ENCODE measurements at places on chromosomes 12 and 14.
A peak's percentile ranks its signal among the peaks of the same experiment; 100 is the strongest.

DNA sequence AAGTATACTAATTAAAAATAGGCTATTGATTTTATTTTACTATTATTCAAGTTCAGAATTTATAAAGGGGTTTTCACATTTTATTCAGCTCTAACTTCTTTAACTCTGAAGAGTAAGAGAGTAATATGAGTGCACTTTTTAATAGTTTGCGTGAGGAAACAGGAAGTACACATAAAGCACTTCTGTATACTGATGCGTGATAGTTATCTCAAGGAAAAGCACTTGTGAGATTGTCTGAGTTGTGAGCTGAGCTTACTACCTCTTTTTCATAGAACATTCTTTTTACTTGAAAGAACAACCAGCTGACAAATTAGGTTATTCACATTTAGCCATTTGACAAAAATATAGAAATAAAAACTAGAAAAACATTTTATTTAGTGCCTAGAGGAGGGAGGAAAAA, 1.9 kb downstream of the RAD51AP1 start:
- no peak for DNase-seq

DNA sequence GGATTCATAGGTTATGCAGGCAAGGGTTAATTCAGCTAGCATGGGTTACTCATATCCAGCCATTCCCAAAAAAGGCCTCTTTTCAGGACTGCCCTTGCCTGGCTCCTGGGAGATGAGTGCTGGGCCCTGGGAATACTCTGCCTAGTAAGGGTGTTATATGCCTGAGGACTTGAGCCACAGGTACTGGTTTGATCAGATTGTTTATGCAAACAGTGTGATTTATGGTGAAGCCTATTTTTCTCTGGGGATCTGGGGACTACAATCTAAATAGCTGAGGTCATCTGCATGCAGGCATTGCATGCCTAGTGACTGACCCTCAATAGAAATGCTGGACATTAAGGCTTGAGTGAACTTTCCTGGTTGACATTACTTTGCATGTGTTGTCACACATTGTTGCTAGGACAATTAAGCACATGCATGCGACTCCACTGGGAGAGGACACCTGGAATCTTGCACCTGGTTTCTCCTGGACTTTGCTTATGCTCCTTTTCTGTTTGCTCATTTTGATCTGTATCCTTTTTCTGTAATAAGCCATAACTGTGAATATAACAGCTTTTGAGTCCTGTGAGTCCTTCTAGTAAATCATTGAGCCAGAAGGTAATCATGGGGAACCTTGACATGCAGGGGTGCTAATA, 73.0 kb downstream of the RAD51B start:
- no peak for DNase-seq

- no peak for DNase-seq
These were observed 187.6 kb downstream of the NAV3 start for GRCh38 chr12:78018171-78018910.

DNA sequence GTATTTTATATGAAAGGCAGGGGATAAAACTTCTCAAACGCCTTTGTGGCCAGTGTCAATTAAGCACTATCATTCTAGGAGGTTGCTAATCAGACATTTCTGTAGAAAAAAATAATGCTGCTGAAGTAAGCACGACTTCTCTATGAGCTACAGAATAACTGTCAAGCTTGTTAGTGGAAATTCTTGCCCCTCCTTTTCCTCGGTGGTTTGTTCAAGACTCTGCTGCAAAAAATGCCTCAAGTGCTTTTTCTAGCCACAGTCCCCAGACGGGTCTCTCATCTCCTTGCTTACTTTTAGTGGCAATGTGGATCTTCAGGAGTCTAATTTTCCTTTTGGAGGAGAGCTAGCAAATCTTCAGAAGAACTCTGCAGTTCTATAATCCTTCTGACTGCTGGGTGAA, 452.0 kb downstream of the FUT8 start:
- peak; percentile 21 for DNase-seq

DNA sequence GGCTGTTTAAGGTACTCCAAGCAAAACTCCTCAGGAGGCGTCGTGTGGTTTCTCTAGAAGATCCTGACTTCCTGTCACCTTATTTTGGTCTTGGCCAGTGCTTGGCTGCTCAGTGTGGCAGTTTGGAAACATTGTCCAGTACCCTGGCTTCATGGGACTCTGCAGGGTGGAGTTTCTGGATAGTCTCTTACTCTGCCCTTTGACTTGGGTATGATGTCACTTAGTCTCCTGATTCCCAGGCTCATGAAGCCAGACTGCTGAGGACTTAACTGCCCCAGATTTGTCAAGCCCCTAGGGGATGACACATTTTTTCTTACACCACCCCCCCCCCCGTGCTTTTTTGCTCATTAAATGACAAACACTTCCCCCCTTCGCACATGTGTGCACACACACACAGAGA, 82.7 kb downstream of the ADCK1 start:
- no peak for DNase-seq

DNA sequence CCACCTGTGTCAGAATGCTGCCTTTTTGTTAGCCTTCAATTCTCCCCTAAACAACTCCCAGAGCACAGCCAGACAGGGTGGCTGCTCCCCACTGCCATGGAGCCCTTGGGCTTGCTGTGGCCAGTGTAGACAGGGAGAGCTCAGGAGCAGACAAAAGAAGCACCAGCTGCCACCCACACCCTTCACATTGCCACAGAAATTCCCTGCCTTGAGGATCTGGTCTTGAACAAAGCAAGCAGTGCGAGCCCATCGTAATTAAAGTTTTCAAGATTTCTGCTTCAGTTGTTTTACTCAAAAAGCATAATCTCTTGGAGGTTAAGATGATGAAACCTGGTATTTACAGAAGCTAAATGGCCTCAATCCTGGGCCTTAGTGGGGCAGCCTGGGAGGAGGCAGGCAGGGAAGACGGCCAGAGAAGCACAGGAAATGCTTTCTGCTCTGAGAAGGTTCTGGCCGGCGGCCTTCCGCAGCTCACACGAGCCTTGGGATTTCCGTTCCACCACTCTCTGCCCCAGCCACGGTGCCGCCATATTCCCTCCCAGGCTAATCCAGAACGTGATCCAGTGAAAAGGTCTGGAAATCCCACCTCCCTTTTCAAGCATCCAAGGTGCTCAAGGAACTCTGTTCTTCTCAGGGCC, 535.2 kb downstream of the BCL11B start:
- no peak for DNase-seq

DNA sequence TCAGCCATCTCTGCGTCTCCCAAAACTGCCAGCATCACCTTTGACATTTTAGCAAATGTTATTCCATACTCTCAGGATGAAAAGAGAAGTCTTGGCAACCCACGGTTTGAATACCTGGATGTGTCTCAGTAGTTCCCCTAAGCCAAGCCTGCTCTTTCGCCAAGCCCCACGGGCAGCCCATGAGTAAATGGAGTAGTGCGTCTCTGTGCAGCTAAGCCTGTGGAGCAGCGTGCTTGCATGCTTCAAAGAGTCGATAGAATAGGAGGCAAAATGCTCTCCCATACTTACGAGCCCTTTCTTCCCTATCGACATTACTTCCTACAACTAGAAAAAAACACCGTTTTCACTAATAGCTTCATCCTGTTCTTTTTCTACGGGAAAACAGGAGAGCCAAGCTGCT, 634.5 kb upstream of the TMEM132C start:
- DNase-seq, result no peak

DNA sequence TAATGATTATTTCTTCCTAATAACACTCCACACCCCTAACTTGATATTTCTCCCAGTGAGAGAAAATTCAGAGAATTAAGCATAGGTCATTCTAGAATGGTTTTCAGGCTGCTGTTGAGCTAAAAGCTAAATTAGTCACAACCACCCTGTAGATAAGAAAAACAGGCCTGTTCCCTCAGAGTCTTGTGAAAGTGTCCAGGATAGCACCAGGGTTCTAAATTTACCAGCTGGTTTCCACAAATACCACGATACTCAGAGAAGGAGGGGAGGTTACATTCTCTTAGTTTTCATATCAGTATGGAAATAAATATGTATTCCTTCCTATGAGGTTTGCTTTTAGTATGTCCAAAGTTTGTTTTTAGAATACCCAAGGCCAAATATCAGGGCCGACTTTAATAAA, 66.0 kb upstream of the YARS2 start:
- no peak for DNase-seq

DNA sequence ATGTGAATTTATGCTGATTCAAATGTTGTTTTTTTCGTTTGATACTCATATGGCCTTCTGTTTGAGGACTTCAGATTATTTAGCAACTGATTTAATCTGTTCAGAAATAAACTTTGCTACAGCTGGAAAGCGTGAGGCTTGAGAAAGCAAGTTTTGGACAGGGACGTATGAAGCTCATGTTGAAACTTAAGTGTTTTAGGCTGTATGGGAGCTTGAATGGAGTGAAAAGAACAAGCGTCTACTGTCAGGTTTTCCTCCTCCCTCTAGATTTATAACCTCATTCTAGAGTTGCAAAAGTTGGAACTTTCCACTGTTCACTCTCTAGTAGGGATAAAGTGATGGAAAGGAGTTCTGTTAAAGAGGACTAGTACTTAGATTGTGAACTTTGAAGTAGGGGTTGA, 1.0 kb downstream of the PRPF39 start:
- DNase-seq, result no peak

GRCh38 chr12:10722502-10722904, 620 bp downstream of the YBX3 start:
- DNase-seq, result peak; percentile 35

- no peak for DNase-seq
These were observed 62.2 kb downstream of the RFX4 start for GRCh38 chr12:106645074-106645421.

- no peak for DNase-seq
These were observed 193.1 kb downstream of the DICER1 start for GRCh38 chr14:94964181-94964580.

DNA sequence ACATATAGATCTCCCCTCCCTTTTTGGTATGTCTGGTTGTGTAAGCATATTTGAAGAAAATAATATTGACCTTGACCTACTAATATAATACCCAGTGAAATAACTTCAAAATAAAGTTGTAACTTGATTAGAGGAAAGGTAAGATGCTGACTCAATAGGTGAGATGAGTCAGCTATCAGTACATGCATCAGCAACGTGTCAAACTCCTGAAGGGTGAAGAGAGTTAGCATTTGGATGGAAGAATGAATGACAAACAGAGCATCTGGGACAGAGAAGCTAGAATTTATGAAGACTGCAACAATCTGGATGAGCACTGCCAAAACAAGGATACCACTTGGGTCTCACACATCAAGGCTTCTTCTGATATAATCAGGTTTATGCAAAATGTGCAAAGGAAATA, 74.9 kb downstream of the PPP2R5E start:
- DNase-seq, result peak; percentile 13

DNA sequence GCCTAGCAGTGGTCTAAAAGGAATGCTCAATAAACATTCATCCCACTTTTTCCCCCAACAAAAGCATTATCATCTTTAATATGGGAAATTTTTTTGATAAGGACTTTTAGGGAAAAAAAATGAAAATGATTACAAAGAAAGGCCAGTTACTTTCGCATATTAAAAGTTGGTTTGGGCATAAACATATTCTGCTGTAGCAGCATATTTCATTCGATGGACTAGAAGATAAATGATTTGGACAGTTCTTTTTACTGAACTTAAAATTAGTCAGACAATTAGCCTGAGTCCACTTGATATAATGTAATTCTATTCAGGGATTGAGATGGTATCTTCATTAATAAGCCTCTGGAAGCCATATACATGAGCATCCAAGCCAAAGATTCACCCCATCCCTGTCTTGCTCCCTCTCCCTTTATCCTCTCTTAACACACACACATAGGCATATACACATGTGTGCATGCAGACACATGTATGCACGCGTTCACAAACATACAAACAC, 299.1 kb downstream of the NUAK1 start:
- DNase-seq, result no peak

GRCh38 chr14:42047421-42048055, 440.9 kb downstream of the LRFN5 start:
- DNase-seq, result no peak

- no peak for DNase-seq
These were observed 9.2 kb downstream of the ASCL4 start for GRCh38 chr12:107783406-107784376.

- DNase-seq, result peak; percentile 37
These were observed 386 bp downstream of the HDAC7 start for GRCh38 chr12:47819138-47819895.

- DNase-seq, result no peak
These were observed 42.3 kb upstream of the EVL start for GRCh38 chr14:100022772-100023451.

DNA sequence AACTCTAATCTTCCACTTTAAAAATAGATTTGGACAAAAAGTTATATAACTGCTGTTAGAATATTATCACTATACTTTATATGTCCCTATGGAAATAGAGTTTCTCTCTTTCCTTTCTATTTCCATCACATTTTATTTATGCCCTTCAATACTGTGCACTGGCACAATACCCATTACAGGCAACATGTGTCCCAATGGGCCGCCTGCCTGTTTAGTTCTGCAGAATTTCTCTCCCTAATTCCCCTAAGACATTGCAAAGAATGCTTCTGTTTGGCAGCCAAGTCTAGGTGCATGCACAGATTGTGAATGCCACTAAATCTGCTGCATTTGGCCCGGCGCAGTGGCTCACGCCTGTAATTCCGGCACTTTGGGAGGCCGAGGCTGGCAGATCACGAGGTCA, 520.4 kb upstream of the FLRT2 start:
- no peak for DNase-seq

GRCh38 chr14:54784060-54784459, 118.6 kb downstream of the GCH1 start:
- no peak for DNase-seq

DNA sequence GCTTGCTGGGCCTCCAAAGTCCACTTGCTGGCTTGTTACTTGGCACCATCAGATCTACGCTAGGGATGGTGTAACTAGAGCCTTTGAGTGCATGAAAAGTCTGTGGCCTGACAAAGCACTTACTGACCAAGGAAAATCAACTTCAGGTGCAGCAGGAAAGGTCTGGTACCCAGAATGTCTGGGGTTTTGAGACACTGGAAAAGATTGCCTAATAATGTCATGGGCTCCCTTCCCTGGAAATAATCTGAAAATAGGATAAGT, 106.7 kb downstream of the ZFP36L1 start:
- no peak for DNase-seq

DNA sequence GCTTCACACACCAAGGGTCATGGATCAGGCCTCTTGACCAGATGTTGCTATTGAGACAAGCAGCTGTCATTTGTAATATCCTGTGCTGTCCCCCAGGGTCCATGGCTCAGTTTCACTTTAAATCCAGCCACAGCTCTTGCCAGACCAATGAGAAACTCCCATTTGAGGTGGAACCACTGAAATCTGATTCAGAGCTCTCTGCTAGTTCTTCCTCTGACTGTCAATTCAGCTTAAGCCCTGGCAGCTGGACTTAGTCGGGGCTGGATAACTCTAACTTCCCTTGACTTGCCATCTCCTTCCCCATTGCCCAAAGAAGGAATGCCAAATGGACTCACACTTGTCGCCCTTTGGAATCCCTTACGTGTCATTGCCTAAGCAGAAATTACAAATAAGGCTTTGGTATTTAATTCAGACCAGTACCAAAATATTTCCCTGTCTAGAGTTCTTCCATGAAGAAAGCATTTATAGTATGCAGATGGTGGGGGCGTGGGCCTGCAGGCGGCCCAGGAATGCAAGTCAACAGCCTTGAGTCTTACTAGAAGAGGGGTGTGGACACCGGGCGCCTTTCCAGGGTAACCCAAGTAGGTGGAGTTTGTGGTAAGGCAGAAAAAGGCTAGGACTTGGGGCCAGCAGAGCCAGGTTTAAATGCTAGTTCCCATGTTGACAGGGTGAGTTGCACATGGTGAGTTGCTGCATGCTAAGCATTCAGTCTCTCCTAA, 96.9 kb upstream of the TMPO start:
- DNase-seq, result no peak

GRCh38 chr12:76860256-76860655, 18.6 kb downstream of the CSRP2 start:
- no peak for DNase-seq

All from CD4-positive, alpha-beta T cell treated with Interleukin-15 for 4 hours (primary cell).